ENCODE measurements at places on chromosomes 6 and 20.

GRCh38 chr20:53887973-53888372, 182.4 kb downstream of the BCAS1 start:
- DNase-seq: no peak

DNA sequence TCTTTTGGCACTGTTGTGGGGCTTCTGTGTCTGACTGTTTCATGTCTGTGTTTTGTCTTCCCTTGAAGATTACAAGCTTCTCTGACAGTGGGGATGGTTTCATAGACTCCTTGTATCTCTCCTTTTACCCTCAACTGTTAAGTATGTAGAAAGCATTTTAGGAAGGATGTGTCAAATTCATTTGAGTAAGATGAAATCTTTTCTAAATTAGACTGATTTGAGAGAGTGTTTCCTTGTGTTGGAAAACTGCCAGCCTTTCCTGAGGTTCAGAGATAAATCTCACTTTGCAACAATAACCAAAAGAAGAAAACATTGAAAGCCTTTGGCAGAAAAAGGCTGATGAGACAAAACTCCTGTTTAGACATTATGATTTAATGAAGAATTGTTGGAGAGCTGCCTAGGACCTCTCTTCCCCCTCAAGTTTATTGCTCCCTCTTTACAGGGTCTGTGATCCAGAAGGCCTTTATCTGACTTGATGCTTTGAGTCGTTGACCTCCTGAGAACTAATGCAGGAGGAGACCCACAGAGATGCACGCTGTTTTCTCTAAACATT, 68.3 kb downstream of the ANKS1A start:
- DNase-seq: no peak

- no peak for DNase-seq
Observed at GRCh38 chr20:41861772-41862422, 243.7 kb upstream of the CHD6 start.

- no peak for DNase-seq
Observed at GRCh38 chr20:23125625-23126191, 39.6 kb upstream of the CD93 start.

GRCh38 chr6:132811276-132811675, 3.1 kb upstream of the RPS12 start:
- DNase-seq: no peak

Data from activated CD4-positive, alpha-beta T cell treated with anti-CD3 and anti-CD28 coated beads, Interleukin-2, Interleukin-4, amounts not matched to agents 100 ng/mL and 50 ng/mL, durations not matched to agents 16 hours and 8 hours (primary cell).